ENCODE measurements at places on chromosomes 6 and 20.

DNA sequence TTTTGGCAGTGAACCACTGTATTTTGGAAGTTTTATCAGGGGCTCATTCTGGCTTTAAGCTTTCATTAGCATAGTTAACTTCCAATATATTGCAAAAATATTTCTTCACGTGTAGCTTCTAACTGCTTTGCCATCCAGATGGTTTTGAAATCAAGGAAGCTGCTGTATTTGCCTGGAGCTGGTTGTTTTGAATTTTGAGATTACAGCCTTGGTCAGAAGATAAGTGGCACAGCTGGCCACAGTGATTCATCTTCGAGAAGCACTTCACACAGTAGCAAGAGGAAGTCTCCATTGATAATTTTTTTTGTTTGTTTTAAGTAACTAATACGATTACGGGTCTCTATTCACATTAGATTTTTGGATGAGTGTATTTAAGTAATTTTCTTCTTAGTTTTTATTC, 3.8 kb downstream of the APCDD1L start:
- no peak for DNase-seq

GRCh38 chr20:18541741-18542140, 25.5 kb upstream of the SMIM26 start:
- no peak for DNase-seq

GRCh38 chr20:22941550-22941949, 93.6 kb upstream of the SSTR4 start:
- no peak for DNase-seq

DNA sequence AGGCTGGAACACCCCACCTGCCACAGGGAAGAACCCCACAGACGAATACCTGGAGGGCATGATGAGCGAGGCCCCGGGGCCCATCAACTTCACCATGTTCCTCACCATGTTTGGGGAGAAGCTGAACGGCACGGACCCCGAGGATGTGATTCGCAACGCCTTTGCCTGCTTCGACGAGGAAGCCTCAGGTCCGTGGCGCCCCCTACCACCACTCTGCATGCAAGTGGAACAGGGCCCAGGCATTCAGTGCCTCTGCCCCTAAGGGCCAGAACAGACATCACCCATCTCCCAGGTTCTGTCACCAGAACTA, 6.6 kb downstream of the MYL9 start:
- no peak for DNase-seq

DNA sequence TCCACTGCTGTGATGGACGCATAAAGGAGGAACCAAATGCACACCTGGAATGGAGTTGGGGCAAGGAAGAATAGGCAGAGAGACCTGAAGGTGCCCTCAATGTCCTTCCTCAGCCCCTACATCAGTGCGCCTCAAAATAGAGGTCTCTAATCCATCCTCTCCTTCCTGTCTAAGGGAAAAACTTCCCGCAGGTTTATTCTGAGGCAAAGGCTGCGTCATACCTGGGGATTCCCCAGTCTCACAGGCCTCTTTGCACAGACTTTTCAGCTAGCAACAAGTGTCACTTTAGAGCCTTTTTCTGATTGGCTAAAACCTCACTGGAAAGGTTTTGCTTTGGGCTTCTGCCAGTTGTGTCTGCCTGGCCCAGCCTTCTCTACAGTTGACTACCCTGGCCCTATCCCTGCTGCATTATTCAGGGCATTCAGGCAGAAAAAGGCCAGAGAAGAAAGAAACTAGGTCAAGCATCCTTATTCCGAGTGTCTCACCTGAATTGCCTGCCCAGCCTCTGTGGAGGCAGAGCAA, 1.8 kb upstream of the HLA-DQB1 start:
- no peak for DNase-seq

DNA sequence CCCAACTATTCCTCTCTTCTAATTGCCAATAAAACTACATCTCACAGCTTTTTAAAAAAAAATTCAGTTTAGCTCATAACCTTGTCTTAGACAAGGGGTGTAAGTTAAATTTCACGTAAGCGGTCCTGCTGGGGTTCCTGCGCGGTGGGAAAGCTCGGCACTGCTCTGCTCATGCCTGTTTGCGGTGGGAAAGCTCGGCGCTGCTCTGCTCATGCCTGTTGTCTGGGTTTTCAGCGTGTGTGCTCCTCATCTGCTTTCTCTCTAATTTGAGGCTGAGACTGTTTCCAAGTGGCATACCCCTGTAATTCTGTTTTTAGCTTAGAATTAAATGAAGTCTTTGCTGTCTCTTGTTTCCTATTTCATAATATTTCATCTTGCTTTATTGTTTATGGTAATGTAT, 18.6 kb downstream of the ARID1B start:
- no peak for DNase-seq

DNA sequence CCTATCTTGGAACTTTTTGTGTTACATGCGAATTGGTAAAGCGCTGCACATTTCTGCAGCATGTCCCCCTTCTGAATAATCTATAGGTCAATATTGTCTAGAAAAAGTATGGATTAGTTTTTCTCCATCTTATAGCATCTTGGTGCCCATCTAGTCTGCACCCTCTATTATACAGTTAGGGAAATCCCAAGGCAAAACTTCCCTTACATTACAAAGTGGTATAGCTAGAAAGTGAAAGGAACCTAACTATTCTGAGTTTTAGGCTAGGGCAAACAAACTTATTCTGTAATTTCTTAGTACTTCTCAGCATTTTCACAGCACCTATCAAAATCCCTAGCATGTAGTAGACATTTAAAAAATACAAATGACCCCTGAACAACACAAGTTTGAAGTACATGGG, 133.5 kb upstream of the CCDC28A start:
- no peak for DNase-seq

- DNase-seq, result no peak
Measured at GRCh38 chr6:128648022-128648598, 127.7 kb upstream of the PTPRK start.

- no peak for DNase-seq
Measured at GRCh38 chr6:101705866-101706265, 312.4 kb downstream of the GRIK2 start.

- DNase-seq, result no peak
Measured at GRCh38 chr6:32609391-32609730, 19.7 kb upstream of the HLA-DRB1 start.

DNA sequence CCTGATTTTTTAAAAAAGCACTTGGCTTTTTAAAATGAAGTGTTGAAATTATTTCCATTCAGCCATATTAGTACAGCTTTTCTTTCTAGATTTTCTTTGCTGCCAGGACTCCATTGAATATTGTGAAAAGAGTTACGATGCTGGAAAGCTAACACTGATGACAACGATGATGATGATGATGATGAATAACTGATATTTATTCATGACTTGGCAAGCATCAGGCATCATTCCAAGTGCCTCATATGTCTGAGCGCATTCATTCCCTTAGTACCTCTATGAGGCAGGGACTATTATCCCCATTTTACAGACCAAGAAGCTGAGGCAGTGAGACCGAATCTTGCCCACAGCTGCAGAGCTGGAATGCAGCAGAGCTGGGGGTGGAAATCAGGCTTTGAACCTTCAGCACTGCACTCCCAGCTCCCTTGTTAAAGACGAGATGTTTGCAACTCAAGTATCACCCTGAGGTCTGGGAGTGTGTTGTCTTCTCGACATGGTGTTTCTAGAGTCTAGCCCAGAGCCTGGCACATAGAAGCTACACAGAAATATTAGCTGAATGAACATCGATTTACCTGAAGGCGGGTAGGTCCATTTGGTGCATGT, 85.5 kb upstream of the FRMD1 start:
- no peak for DNase-seq

- DNase-seq, result no peak
Measured at GRCh38 chr6:13796781-13797180, 17.6 kb downstream of the MCUR1 start.

- no peak for DNase-seq
Measured at GRCh38 chr6:44094403-44095242, 32.6 kb downstream of the MRPL14 start.

DNA sequence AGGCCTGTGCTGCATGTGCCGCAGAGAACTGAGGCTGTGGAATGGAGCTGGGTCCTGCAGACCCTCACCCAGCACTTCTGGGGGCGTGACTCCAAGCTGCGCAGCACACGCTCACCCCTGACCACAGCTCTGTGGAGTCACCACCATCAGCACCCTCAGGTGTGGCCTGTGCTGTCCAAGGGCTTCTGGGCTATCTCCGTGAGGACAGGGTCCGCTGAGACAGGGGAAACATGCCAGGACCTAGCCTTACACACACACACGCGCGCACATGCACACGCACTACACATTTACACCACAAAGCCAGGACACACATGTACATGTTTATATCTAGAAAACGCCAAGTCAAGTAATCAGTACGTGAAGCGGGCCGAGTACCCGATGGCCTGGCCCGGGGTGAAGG, 26.8 kb upstream of the TCFL5 start:
- no peak for DNase-seq

DNA sequence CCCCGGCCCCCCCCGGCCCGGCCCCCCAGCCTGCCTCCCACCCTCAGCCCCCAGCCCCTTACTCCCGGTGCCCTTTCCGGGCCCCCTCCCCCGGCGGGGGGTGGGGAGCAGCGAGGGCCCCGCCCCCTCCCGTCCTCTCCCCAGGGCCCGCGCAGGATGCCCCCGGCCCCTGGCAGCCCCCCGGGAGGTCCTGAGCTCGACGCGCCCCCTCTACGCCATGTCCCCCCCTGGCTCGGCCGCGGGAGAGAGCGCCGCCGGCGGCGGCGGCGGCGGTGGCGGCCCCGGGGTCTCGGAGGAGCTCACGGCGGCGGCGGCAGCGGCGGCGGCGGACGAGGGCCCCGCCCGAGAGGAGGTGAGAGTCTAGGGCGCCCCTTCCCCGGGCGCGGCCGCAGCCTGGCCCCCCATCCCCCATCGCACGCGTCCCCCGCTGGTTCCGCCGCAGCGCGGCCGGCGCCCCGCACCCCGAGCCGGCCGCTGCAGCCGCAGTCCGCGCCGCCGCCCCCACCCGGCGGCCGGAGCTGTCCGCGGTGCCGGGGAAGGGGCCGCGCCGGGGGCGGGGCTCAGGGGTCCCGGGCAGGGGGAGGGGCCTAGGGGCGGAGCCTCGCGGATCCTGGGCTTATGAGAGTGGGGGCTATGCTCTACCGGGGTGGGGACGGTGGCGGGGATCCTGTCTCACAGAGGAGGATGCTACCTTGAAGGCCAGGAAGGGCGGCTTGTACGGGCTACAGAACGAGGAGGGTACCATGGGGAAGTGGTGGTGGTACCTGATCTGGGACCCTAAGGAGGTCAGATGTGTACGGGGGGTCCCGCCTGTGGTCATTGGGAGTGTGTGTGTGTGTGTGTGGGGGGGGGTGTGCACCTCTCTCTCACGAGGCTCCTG, 516 bp downstream of the TMEM151B start:
- DNase-seq, result no peak

DNA sequence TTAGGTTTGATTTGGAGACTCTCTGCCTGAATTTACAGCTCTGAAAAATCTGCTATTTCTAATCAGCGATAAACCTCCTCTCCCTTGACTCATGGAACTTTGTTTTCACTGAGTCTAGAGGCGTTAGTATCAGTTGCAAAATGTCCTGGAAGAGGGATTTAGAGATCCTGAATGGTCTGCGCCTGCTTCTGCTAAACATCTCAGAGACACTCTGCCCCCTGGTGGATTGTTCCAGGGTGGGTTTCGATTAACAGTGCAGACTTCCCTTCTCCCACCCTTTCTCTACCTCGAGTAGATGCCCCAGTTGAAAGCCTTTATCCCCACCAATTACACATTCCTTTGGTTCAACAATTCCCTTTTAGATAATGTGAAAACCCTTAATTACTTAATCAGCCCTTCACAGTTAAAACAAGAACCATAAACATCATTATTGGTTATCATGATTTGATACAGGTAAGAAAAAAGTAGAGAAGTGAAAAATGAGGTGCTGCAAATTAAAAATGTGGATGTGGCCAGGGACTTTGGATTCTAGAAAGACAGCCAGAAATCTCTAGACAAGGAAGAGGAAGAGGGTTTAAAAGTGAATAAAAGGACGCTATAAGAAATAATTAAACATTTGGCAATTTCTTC, 5.5 kb downstream of the HTR1B start:
- peak; percentile 68 for DNase-seq

DNA sequence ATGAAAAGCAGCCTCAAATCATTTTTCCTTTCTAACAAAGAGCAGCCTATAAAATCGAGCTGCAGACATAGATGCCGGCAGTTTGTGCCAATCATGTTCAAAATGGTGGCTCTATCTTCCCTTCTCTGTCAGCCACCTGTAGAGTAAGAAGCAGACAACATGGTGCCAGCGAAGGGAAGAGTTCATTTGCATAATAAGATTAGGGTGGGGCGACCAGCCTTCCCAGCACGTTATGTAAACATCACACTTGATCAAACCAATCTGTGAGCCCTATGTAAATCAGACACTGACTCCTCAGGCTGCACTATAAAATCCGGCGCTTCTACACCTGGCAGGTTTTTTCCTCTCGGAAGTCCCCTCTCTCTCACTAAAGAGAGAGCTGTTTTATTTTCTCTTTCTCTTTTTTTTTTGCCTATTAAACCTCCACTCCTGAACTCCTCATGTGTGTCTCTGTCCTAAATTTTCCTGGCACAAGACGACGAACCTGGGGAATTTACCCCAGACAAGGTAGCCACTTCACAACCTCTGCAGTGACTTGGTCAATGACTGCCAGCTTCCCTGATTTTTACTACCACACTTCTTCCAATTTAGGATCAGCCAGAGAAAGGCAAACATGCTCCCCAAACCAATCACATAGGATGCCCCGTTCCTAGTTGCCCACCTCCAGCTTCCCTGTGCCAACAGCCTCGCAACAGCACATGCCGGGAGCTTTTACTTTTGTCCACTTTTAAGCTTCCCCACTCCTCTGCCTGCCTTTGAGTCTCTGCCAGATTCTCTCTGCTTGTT, 12.9 kb downstream of the TPMT start:
- no peak for DNase-seq

- no peak for DNase-seq
Measured at GRCh38 chr6:45265246-45265645, 62.9 kb upstream of the RUNX2 start.
